ENCODE measurements at places on chromosomes 12 and 14.
A peak's percentile ranks its signal among the peaks of the same experiment; 100 is the strongest.

DNA sequence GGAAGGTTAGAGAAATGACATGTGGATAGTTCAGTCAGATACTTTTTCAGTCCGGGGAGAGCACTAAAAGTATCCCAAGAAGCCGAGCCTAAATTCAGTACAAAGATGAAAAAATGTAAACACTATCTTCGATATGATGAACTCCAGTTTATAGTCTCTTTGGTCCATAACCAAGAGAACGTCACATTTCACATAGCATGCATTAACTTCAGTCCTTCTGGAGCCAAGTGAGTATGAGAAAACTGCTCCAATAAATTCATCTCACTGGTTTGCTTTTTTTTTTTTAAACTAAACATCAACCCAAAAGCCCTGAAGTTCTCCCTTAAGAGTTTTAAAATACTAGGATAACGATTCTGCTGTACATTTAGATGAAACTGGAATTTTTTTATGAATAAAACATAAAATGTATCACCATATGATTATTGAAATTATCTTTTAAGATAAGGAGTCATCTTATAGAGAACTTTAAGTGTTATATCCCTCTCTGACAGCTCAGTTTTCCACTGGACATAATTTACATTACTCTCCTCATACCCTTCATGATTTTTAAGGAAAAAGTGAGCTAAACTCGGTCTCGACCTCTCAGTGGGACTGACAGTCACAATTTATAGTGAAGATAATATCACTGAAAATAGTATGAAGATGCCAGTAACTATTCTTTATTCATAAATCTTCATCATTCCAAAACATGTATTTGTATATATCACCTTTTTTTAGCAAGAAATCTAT is 841.5 kb upstream of the FLRT2 start:
- no peaks in the 10 kb centered on the region for H3K36me3 ChIP-seq
- no peak for DNase-seq
- no peaks in the 10 kb centered on the region for H3K27me3 ChIP-seq
- no peak overlapping the region for H3K27ac ChIP-seq
- no peaks in the 10 kb centered on the region for H3K4me1 ChIP-seq

- no peak overlapping the region for H3K27ac ChIP-seq
- H3K4me3 ChIP-seq = no peak overlapping the region
- H3K27me3 ChIP-seq = no peaks in the 10 kb centered on the region
- H3K36me3 ChIP-seq = no peaks in the 10 kb centered on the region
- H3K4me1 ChIP-seq = no peaks in the 10 kb centered on the region
- DNase-seq = no peak
Observed at GRCh38 chr12:100867639-100868393, 73.2 kb downstream of the ANO4 start.

DNA sequence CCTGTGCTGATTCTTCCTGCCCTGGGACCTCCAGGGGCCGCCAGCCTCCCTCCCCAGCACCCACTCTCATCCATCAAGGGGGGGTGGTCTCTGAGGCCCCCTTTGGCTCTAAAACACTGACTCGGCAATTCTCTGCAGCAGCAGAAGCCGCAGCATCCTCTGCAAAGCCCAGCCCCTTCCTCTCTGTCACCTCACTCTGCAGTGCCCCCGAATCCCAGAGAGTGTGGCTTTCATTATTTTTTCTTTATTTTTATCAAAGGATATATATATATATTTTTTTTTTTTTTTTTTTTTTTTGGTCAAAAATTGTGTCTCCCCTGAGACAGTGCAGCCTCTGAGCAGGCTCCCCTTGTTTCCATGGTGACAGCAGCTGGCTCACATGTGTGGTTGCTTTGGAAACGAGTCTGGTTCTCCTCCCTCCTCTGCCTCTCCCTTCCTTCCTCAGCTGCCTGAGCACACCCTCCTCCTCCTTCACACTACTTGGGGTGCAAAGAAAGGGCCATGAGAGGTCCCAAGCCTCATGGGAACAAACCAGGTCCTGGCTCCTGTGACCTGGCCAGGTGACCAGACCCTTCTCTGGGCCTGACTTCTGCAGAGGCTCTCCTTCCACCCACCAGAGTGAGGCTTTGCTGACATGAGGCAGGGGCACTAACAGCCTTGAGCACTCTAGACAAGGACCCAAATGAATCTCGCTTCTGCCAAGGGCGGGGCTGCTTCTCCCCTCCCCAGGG is 100.5 kb downstream of the LRRC74A start:
- no peak overlapping the region for H3K4me3 ChIP-seq
- no peak overlapping the region for H3K27ac ChIP-seq
- DNase-seq = peak; percentile 41
- no peaks in the 10 kb centered on the region for H3K36me3 ChIP-seq

DNA sequence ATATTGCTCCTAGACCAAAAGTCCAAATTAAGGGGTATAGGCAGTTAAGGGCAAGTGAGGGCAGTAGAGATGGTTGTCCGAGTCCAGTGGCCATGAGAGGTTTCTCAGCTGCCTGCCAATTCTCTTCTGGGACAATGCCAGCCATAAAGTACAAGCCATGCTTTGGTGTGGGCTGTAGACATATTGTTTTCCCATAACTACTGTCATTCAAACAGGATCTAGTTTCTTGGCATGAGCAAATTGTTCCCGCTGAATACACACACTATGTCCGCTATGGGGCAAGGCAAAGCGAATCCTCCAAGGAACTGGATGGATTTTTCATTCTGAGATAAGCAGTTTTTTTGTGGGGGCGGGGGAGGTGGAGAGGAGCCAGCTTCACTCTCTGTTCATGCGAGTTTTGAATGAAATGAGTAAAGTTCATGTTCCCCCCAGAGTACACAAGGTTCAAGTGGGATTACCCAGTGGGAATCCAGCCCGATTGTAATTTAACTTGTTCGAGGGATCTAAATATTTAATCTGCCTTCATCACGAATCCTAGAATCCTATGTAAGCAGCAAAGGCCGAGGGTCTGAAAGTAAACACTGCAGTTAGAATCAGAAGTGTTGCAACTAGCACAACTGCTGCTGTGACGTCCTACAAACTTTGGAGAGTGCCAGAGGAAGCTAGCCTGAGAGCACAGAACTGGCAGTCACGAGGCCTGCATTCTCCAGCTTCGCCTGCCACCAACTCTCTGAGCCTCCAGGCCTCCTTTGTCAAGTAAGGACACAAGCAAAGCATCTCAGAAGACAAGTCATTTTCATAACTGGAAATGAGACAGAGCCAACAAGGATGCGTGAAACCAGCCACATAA is 137.0 kb downstream of the CRADD start:
- H3K27ac ChIP-seq = peak overlapping the region; percentile 96
- peaks cover 63% of the 10 kb centered on the region for H3K4me1 ChIP-seq
- no peaks in the 10 kb centered on the region for H3K27me3 ChIP-seq
- no peaks in the 10 kb centered on the region for H3K36me3 ChIP-seq
- peak overlapping the region; percentile 40 for H3K4me3 ChIP-seq

All from gastrocnemius medialis (tissue), 4 donors.